Stromal cell of bone marrow (primary cell): ENCODE measurements at places on chromosomes 3 and 15.

GRCh38 chr15:56837273-56837672 is 81.2 kb upstream of the TCF12 start:
- DNase-seq = no peak

DNA sequence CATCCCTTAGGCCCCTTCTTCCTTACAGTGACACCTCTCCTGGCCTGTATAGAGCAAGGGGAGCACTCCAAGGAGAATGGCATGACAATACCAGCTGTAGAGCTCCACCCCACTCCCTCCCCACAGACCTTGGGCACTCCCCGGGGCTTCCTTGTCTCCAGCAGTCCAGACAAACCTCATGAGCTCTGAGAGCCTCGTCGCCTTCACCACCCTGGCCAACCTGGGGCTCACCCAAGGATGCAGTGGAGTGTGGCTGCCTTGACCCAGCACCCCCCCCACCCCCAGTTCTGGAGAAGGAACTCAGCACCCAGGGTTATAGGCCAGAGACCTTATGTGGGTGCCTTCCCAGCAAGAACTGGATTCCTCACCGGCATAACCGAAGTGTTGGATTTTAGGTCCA is 7.4 kb upstream of the SLCO2A1 start:
- DNase-seq = no peak

- no peak for DNase-seq
Measured at GRCh38 chr15:54567408-54568035, 589.3 kb downstream of the UNC13C start.

DNA sequence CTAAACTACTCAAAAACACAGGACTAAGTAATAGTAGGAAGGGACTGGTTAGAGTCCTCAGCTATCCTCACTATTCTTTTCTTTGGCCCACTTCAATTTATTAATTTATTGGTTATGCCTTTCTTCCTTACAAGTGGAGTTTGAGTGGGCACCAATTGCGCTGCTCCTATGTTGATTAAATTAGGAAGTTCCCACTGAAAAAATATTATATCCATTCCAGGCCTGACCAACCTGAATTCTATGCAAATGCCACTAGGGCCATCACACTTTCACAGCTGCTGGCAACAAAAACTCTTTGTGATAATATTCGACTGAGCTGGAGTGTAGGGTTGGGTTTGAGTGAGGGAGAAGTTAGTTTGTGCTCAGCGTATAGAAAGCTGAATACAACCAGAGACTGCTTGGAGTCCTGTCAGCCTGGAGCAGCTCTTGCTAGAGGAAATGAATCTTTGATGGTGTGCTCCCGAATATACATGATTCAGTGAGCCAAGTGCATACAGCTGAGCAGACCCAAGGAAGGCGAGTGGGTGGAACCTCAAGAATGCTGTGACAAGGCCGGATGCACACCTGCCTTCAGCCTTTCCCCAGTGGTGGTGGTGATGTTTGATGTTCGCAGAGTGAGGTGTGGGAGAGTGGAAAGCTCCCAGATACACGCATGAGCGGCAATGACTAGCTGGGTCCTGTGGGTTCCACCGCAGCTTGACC is 1.5 kb downstream of the ARHGEF3 start:
- no peak for DNase-seq

DNA sequence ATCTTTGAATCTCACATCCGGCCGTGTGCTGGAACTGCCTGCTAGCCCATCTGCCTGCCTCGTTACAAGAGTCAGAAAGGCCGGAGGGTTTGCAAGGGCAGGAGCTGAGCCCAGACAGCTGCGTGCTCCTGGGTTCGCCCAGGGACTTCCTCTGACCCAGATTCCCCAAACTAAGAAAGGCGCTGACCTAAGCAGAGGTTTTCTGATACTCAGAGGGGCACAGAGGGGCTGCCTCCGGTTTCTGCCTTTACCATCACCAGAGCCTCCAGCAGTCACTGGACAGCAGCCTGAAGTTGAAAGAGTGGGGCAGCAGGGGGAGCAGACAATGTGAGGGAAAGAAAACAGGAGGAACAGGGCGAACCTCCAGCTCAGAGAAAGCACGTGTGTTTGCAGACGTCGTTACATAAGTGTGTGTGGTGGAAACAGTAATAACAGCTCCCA is 33.4 kb upstream of the RAD18 start:
- DNase-seq = peak; percentile 79

DNA sequence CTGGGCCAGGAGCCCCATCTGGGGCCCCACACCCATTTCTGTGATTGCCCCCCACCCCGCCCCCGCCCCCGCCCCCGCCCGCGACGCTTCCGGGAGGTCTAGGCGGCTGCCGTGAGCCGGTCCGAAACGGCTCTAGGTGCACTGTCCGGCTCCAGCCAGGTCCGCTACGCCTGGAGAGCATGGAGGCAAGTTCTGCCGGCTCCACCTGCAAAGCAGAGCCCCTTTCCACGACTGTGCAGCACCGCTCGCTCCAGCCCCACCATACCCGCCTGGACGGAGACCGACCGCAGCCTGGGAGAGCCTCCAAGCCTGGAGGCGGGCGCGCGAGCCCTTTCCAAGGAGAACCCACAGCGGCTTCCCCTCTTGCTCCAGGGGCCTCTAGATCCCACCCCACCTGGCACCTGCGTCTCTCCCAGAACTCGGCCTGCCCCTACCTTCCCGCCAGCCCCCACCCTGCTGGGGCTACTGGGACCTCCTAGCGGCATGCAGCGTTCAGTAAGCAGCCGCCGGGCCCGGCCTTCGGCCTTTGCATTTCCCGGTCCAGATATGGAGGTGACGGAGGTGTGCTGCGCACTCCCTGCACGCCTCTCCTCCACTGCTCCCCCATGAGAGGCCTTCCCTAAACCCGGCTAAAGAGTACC is 66.2 kb downstream of the KLF13 start:
- no peak for DNase-seq

- DNase-seq = no peak
Measured at GRCh38 chr15:43408789-43409188, 37.9 kb downstream of the TUBGCP4 start.

GRCh38 chr3:23111797-23112196 is 91.3 kb upstream of the UBE2E2 start:
- DNase-seq = no peak
